ENCODE measurements at places on chromosomes 7 and 10. TPM values are rescaled to one million over a fixed set of nuclear protein-coding genes. Genes with fewer than 3 reads are reported as not detected.

DNA sequence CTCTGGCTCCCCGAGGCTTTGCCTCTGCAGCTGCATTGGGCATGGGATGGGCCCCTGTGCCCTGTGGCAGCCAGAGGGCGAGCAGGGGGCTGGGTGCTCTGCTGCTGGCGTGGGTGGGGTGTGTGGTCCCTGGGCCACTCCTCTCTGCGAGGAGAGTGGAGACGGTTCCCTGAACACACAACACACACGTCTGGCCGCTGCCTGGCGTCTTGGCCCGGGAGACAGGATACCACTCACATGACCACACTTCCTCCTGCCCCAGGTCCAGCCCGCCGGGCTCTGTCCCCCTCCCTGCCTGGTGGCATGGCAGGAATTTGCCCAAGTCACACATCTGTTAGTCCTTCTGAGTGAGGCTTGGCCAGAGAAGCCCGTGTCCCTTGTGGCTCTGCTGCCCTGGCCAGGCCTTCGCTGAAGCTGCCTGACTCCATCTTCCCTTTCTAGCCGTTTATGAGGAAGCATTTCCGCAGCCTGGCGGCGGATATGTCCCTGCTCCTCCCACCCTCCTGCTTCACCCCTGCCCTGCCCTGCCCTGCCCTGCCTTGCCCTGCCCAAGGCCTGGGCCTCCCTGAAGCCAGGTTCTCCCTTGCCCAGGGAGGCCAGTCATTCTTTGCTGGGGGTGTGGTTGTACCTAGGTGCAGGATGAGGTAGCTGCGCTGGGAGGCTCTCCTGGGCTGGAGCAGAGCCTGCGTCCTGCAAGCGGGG lies 3.0 kb downstream of the BRI3 start:
- DNase-seq, result peak; percentile 83

- DNase-seq, result no peak
Measured at GRCh38 chr10:62759599-62760175, 44.8 kb upstream of the ADO start.

The CCDC146 gene
- total RNA-seq, result 7.2 TPM

The PARP12 gene
- 21.2 TPM for total RNA-seq

The IFIT1B gene
- not detected for total RNA-seq

DNA sequence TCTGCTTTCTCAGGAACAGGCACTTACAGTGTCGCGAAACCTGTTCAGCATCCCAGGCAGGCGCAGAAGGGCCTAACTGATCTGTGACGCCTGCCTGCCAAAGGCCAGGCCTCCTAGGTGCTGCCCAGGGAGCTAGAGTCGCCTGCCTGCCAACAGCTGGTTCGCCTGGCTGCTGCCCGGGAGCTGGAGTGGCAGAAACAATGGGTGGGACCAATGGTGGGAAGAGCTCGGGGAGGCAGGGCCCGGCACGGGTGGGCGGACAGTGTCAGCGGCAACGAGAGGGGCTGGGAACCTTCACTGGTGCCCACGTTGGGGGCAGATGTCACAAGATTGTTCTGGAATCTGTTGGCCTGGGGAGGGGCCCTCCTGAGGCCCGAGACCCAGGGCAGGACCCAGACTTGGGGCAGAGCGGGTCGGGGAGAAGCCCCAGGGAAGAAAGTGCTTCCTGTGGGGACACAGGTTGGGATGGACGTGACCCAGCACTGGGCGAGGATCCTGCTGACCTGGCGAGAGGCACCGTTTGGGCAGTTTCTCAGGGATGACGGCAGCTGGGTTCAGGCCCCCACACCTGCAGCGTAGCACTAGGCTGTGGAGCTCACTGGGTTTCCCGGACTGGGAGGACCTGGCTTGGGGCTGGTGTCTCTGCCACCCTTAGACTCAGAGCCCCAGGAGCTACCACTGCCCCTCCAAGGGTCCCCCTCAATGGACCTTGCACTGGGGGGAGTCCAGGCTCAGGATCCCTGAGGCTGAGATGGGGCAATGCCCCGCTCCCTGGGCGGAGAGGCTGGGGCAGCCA lies 181.8 kb downstream of the ELFN1 start:
- DNase-seq, result peak; percentile 78

Data from right lobe of liver (tissue), 6 donors.